ENCODE measurements at places on chromosomes 1 and 21. TPM values are rescaled to one million over a fixed set of nuclear protein-coding genes. Genes with fewer than 3 reads are reported as not detected.

Gene NPPB
- not detected for total RNA-seq

Gene MYOM3
- 6.7 TPM for total RNA-seq

Gene EXTL1
- not detected for total RNA-seq

Gene C1orf122
- 59.6 TPM for total RNA-seq

Gene PDC
- total RNA-seq, result not detected

Gene DDAH1
- 8.7 TPM for total RNA-seq

Gene VAV3
- 0.66 TPM for total RNA-seq

Gene AUNIP
- 8.5 TPM for total RNA-seq

Gene CD84
- not detected for total RNA-seq

Gene TEX38
- not detected for total RNA-seq

Gene AADACL4
- total RNA-seq, result not detected

Gene TRNP1
- 278 TPM for total RNA-seq

Gene MACF1
- 31.9 TPM for total RNA-seq
